ENCODE measurements at places on chromosomes 2 and 18.

- DNase-seq = no peak
Measured at GRCh38 chr2:40639320-40639719, 187.4 kb upstream of the SLC8A1 start.

GRCh38 chr2:50512397-50512796 is 519.5 kb downstream of the NRXN1 start:
- DNase-seq = no peak

DNA sequence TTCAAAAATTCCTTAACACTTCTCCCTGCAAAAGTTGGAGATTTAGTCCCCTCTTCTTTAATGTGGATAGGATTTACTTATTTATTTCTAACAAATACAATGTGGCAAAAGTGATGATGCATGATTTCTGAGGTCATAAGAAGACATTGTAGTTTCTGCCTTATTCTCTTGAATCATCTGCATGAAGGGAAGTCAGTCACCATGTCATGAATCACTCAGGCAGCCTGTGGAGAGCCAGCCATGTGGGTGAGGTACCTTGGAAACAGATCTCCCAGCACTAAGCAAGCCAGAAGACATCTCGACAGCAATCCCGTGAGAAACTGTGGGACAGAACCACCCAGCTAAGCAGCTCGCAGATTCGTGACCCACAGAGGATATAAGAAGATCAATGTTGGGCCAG is 2.7 kb upstream of the ZC3H8 start:
- peak; percentile 10 for DNase-seq

- no peak for DNase-seq
Measured at GRCh38 chr2:86290596-86291327, 46.7 kb downstream of the REEP1 start.

DNA sequence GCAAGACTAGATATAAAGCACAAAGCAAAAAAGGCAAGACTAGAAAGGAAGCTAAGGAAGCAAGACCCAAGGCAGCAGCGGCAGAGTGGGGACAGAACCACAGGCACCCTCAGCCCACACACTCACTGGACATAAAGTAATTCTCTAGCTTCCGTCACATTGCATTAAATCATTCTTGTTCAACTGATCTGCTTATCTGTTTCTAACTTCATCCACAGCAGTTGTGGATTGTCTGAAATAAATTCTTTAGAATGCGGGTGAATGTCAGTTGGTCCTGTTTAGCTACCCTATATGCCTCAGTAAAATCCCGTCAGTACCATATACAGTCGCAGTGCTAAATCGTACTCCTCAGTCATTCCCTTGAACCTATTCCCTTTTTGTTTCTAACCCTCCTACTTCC is 183.2 kb upstream of the SLC39A10 start:
- no peak for DNase-seq

- DNase-seq = no peak
Measured at GRCh38 chr2:130355172-130355577, 681 bp upstream of the PTPN18 start.

- DNase-seq = no peak
Measured at GRCh38 chr18:45562567-45563479, 52.5 kb upstream of the SLC14A2 start.

- DNase-seq = no peak
Measured at GRCh38 chr2:60808330-60808801, 52.3 kb downstream of the PAPOLG start.

DNA sequence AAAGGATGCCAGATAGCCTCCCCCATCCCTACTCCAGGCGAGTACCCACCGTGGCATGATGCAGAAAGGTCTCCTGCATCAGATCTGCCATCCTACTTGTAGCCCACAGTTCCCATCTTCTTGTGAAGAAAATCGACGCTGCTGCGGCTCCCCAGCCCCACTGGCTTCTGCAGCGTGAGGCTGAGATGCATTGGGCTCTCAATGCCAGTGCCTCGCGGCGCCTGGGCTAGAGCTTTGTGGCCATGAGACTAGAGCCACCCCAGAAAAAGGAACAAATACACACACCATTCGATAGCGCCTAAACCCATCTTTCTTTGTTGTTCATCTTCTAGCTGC is 2.8 kb downstream of the NOL4 start:
- no peak for DNase-seq

DNA sequence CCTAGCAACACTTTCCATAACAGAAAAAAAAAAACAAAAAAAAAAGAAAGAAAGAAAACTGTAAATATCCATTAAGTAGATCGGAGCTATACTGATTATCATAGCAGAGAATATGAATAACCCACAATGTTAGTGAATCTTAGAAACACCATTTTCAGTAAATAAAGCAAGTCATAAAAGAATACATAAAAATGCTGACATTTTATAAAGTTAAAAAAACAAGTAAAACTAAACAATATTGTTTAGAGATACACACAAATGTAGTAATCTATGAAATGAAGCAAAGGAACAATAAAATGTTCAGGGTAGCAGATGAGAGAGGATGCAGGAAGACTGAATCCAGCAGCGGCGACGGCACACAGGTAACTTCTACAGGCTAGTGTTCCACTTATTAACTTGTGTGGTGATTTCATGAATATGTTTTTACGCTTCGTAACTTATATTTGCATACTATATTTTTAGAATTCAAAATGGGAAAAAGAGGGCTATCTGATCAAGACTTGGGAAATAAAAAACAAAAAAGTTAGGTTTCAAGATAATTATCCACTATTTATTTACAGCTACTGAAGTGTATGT is 4.8 kb downstream of the ROCK2 start:
- no peak for DNase-seq

- DNase-seq = no peak
Measured at GRCh38 chr18:41144441-41144840, 810.6 kb upstream of the PIK3C3 start.

DNA sequence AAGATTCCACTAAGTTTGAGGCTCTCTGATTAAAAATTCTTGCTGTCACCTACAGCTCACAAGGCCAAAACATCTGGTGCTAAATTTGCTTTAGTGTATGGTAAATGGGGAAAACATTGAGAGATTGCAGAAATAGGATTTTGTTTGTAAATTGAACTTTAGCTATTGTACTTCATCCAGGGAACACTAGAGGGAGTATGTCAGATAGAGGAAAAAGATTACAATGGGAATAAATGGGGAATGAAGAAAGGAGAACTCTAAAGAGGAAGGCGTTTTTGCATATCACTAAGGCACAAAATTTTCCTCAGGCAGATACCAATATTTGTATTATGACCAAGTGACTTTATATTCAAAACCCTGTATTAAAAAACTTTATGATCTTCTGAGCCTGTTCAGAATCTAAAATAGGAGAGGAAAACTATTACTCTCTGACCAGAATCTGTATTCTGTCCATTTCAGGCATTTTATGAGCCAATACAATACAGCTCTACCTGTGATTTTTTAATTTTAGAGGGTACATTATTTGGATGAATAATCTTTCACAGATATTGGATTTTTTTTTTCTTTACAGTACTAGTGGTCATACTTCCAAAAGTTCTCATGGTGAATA is 52.3 kb upstream of the ITGB6 start:
- no peak for DNase-seq

DNA sequence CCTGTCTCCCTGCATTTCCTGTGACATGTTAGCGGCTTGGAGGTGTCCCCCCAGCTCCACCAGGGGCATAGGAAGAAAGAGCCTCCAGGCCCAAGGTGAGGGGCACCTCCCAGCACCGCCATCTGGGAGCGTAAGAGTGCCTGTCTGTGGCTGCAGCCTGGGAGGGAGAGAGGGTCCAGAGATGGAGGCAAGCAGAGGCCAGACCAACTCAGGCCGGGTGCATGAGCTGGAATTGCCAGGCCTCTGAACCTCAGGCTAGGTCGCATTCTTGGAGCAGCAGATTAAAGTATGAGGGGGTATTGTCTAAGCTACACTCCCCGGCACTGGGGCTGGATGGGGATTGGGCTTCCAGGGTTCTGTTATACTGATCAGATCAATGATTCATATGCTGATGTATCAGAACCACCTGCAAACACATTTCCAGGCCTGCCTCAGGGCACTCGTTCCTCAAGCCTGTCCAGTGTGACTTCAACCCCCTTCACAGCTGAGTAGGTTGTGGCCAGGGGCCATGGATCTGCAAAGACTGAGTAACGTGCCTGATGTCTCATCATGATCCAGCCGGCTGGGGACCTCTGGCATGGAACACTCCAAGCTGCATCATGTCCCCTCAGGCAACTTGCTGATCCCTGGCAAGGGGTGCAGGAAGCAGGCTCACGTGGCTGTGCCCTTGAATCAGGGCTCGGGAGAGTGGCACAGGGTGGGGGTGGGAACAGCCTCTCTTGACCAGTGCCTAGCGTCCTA is 73.2 kb downstream of the HS1BP3 start:
- no peak for DNase-seq

DNA sequence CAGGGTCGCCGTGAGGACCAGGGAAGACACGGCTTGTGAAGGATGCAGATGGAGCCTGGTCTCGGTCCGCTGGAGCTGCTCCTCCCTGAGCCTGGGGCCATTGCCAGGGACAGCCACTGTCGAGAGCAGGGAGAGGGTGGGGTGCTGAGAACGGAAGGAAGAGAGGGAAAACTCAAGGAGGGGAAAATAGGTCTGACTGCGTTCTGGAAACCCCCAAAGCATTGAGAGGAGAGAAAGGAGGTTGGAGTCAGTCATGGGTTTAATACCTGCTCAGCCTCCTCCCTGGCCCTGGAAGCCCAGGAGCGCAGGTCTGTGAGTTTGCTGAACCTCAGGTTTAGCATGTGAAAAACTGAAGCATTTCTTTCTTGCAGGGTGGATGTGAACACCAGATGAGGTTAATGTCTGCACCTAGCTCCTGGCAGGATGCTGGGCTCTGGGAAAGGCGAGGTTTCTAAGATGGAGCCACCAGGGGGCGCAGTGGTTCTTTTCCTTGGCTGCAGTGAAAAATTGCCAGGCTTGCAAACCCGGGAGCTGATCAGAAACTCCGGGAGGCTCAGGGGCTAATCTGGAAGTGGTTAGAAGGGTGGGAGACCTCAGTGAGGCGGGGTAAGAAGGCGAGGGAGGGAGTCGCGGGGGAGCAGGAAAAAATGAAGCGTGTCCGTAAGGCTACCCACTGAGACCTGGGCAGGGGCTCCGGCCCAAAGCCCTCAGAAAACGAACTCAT is 33.6 kb upstream of the RNF149 start:
- DNase-seq = peak; percentile 65

DNA sequence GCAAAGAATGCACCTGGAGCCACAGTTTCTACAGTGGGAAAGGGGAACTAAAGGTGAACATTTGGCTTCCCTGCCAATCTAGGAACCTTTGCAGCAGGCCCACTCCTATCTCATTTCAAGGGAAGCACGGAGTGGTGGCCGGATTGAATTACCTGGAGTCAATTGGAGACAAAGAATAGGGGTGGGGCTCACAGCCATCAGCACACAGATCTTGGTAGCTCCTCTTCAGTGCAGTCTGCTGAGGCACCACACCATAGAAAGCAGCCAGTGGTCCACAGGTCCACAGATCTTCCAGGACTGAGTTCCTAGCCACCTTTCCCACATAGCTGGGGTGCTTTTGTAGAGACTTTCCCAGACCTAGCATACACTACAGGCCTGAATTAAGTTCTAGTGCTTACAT is 43.5 kb upstream of the NXPH2 start:
- DNase-seq = no peak

GRCh38 chr2:160289831-160290230 is 89.8 kb upstream of the ITGB6 start:
- DNase-seq = no peak

DNA sequence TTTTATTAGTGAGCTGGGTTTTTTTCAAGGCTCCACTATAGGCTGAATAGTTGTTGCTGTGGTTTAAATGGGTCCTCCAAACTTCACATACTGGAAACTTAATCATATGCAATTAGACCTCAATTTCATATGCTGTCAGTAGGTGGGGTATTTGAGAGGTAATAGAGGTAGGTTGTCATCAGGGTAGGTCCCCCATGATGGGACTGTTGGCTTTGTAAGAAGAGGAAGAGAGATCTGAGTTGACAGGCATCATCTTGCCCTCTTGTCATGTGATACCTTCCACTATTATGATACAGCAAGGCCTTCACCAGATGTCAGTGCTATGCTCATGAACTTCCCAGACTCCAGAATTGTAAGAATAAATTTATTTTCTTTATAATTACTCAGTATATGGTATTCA is 819.4 kb downstream of the LRP1B start:
- no peak for DNase-seq

GRCh38 chr2:239380831-239381708 is 19.8 kb downstream of the HDAC4 start:
- peak; percentile 67 for DNase-seq

GRCh38 chr2:188256420-188256819 is 35.3 kb upstream of the GULP1 start:
- DNase-seq = no peak

GRCh38 chr2:177733-178132 is 86.1 kb downstream of the SH3YL1 start:
- DNase-seq = no peak

DNA sequence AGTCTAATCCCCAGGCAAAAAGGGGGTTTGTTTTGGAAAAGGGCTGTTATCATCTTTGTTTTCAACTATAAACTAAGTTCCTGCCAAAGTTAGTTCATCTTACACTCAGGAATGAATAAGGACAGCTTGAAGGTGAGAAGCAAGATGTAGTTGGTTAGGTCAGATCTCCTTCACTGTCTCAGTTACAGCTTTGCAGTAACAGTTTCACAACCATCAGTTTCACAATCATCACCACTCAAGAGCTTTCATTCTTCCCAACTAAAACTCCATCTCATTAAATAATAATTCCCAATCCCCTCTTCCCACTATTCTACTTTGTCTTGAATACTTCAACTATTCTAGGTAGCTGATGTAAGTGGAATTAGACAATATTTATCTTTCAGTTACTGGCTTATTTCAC is 200.9 kb downstream of the NYAP2 start:
- DNase-seq = no peak

DNA sequence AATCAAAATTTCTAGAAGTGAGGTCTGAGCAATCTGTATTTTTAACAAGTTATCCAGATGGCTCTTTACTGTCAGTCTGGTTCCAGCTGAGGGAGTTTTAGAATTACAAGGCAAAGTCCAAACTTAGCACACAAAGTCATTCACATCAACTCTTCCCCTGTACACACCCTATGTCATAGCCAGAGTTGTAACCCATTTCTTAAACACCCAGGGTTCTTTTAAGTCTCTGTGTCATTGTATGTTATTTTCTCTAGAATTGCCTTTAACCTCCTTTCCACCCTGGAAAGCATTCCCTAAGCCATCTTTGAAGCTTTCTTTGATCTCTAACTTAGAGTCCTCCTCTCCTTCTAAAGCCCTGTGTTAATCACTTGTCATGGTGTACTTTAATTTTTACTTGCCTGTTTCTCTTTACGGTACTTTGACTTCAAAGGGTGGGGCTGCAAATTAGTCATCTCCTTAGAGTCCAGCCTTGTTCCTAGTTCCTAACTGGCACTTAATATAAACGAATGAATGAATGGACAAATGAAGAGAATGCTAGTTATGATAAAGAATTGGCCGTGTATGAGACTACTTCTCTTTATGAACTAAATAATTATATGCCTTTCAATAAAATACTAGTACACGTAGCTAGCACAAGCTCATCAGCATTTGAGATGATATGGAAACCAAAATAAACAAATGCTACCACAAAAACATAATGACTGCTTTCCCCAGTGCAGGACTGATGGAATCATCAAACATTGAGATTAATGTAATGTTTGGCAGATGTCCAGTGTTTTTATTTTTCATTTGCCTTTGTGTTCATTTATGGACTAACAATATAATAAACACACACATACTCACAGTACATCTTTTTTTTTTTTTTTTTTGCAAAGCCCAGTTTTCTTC is 11.9 kb upstream of the ACTR3 start:
- DNase-seq = no peak

GRCh38 chr2:143284087-143284675 is 155.0 kb downstream of the ARHGAP15 start:
- peak; percentile 10 for DNase-seq

Data from activated CD4-positive, alpha-beta T cell treated with anti-CD3 and anti-CD28 coated beads, Interleukin-2, amount 50 U/mL, for 4 hours (primary cell).